Smooth muscle cell of trachea (primary cell): ENCODE measurements at places on chromosomes 3 and 15. TPM values are rescaled to one million over a fixed set of nuclear protein-coding genes. Genes with fewer than 3 reads are reported as not detected.

Gene ISL2
- total RNA-seq = 0.58 and 3.6 TPM in 2 replicates

Gene HRG
- not detected in 2 replicates for total RNA-seq

Gene RTP1
- not detected in 2 replicates for total RNA-seq

Gene CHDH
- total RNA-seq = 0.15 and 0.99 TPM in 2 replicates

Gene SCAMP5
- total RNA-seq = 0.15 and 2.2 TPM in 2 replicates

Gene SLC6A1
- total RNA-seq = under 0.01 TPM in 2 replicates

Gene CYP8B1
- total RNA-seq = not detected in 2 replicates

Gene FRG2C
- total RNA-seq = 0.17 TPM in 1 of 2 replicates, not detected in the other

Gene GOLGA8S
- under 0.01 and 0.15 TPM in 2 replicates for total RNA-seq

Gene TM4SF18
- total RNA-seq = 0.44 TPM in 1 of 2 replicates, not detected in the other

Gene FEZF2
- not detected in 2 replicates for total RNA-seq

Gene PPP1R14D
- not detected in 2 replicates for total RNA-seq

Gene LRRC31
- total RNA-seq = not detected in 2 replicates

Gene SPINT1
- 0.15 and 0.17 TPM in 2 replicates for total RNA-seq

Gene TP63
- total RNA-seq = under 0.01 and 0.15 TPM in 2 replicates

Gene TJP1
- total RNA-seq = 43.8 and 61.7 TPM in 2 replicates

Gene NPAP1
- not detected in 2 replicates for total RNA-seq

Gene ZDHHC19
- not detected in 2 replicates for total RNA-seq

Gene IDH2
- total RNA-seq = 48.8 and 66.0 TPM in 2 replicates

Gene LTK
- total RNA-seq = 0.17 and 0.58 TPM in 2 replicates

Gene GCNT3
- total RNA-seq = 0.33 and 1.7 TPM in 2 replicates

Gene SYNPR
- total RNA-seq = not detected in 2 replicates

Gene CHL1
- total RNA-seq = 3.3 and 8.9 TPM in 2 replicates

Gene CACNA1D
- 0.33 and 0.87 TPM in 2 replicates for total RNA-seq

Gene GOLGA6L9
- total RNA-seq = 0.99 and 1.6 TPM in 2 replicates

Gene CASR
- not detected in 2 replicates for total RNA-seq

Gene FAM131A
- 25.7 and 33.4 TPM in 2 replicates for total RNA-seq

Gene PXK
- total RNA-seq = 54.4 and 84.2 TPM in 2 replicates

Gene IQCB1
- total RNA-seq = 6.1 and 18.2 TPM in 2 replicates

Gene CLDN11
- total RNA-seq = 211 and 779 TPM in 2 replicates

Gene LYZL4
- total RNA-seq = not detected in 2 replicates

Gene MESP2
- total RNA-seq = 0.58 and 1.3 TPM in 2 replicates

Gene NTRK3
- total RNA-seq = under 0.01 and 0.17 TPM in 2 replicates

Gene BTLA
- under 0.01 TPM in 1 of 2 replicates, not detected in the other for total RNA-seq

Gene GXYLT2
- total RNA-seq = 26.0 and 32.4 TPM in 2 replicates

Gene CDC25A
- total RNA-seq = 1.3 and 2.6 TPM in 2 replicates

Gene NAALADL2
- total RNA-seq = 19.2 and 19.7 TPM in 2 replicates

Gene GABRR3
- total RNA-seq = not detected in 2 replicates

Gene CPNE9
- not detected in 2 replicates for total RNA-seq
